ENCODE measurements at places on chromosomes 5 and 9.

GRCh38 chr9:78026416-78026815 lies 5.2 kb downstream of the GNAQ start:
- no peak overlapping the region for H3K27ac ChIP-seq
- no peak for DNase-seq
- no peak overlapping the region for H3K4me3 ChIP-seq
- H3K27me3 ChIP-seq: no peaks in the 10 kb centered on the region
- peaks cover 21% of the 10 kb centered on the region for H3K4me1 ChIP-seq
- H3K36me3 ChIP-seq: no peaks in the 10 kb centered on the region

DNA sequence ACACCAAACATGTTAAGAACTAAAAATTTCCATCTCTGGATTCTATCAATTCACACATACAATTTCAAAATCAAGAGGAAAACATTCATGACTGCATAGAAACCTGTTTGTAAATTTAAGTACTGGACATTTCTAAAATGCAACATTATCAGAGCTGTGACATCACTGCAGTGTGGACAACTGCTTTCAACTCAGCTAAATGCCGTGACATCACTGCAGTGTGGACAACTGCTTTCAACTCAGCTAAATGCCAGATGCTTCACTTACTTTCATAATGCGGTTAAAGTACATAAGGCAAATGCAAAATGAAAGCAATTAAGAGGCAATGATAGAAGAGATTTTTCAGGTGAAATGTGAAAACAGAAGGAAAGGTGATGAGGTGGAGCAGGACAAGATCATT lies 161.5 kb downstream of the ARL15 start:
- H3K36me3 ChIP-seq: no peaks in the 10 kb centered on the region
- no peak overlapping the region for H3K27ac ChIP-seq
- no peaks in the 10 kb centered on the region for H3K27me3 ChIP-seq
- H3K4me1 ChIP-seq: no peaks in the 10 kb centered on the region
- no peak for DNase-seq
- no peak overlapping the region for H3K4me3 ChIP-seq

- H3K27ac ChIP-seq: peak overlapping the region; percentile 64
- no peaks in the 10 kb centered on the region for H3K27me3 ChIP-seq
- peaks cover 98% of the 10 kb centered on the region for H3K36me3 ChIP-seq
- peak; percentile 55 for DNase-seq
- peaks cover 3% of the 10 kb centered on the region for H3K4me1 ChIP-seq
- H3K4me3 ChIP-seq: no peak overlapping the region
Observed at GRCh38 chr5:170254056-170254455, 21.3 kb downstream of the C5orf58 start.

GRCh38 chr5:149118463-149118862 lies 22.8 kb upstream of the ABLIM3 start:
- H3K4me1 ChIP-seq: no peaks in the 10 kb centered on the region
- H3K36me3 ChIP-seq: no peaks in the 10 kb centered on the region
- H3K27me3 ChIP-seq: no peaks in the 10 kb centered on the region
- no peak for DNase-seq
- no peak overlapping the region for H3K27ac ChIP-seq
- no peak overlapping the region for H3K4me3 ChIP-seq

All from T-cell (primary cell).